ACHN (cell line): ENCODE measurements at places on chromosomes 1 and 21.
A peak's percentile ranks its signal among the peaks of the same experiment; 100 is the strongest.

DNA sequence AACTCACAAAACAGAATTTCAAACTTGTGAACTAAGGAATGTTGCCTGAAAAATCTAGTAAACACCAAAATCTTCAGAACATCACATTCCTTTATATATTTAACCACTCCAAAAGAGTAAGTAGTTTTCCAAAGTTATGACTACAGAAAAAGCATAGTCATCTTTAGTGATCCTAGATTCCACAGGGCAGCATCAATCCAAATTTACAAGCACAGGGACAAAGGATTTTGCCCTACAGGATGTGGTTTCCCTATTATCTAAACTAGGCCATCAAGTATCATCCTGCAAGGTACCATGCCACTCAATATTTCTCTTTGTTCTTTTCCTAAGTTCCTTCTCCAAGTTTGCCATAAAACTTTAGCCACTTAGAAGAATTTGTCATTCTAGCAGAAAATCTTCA, 33.0 kb downstream of the COP1 start:
- DNase-seq = no peak

GRCh38 chr1:169572187-169572586, 14.1 kb downstream of the F5 start:
- DNase-seq = no peak

DNA sequence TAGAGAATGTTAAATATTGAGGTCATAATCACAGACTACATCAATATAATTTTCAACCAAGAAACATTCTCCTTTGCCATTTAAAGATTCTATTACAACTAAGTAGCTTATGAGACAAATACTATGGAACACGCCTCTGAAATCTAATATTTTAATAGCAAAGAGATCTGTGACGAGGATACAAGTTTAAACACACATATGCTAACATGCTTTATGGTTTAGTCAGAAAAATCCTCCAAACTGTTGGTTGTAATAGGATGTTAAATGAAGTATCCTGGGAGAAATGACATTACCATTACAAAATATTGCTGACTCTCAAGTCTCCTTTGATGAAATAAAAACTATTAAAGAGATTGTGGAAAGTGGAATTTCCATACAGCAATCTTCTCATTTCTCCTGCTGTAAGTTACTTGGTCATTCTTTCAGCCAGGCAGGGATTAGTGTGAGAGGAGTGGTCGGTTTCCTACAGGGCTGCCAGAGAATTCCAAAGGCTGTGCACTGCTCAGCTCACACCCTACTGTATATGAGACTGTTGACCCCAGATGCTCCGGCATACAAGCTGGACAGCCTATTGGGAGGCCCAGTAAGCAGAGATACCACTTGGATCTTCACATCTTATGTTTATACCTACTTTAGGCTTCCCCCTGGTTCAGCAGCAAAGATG, 26.6 kb downstream of the SCYL3 start:
- DNase-seq = no peak

DNA sequence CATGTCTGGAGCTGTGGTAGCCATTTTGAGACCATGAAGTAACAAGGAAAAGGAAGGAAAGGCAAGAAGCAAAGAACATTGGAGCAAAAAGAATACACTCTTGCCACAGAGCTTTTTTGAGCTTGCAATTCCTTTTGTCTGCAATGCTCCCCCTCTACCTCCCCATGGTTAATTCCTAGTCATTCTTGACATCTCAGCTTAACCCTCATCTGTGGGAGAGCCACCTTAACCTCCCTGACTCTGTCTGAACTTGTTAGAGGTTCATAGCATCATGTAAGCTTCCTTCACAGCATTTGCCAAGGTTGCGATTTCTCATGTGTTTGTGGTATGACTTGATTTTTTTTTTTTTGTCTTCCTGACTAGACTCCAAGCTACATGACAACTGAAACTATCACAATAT, 564.1 kb upstream of the PLXNA2 start:
- DNase-seq = no peak

DNA sequence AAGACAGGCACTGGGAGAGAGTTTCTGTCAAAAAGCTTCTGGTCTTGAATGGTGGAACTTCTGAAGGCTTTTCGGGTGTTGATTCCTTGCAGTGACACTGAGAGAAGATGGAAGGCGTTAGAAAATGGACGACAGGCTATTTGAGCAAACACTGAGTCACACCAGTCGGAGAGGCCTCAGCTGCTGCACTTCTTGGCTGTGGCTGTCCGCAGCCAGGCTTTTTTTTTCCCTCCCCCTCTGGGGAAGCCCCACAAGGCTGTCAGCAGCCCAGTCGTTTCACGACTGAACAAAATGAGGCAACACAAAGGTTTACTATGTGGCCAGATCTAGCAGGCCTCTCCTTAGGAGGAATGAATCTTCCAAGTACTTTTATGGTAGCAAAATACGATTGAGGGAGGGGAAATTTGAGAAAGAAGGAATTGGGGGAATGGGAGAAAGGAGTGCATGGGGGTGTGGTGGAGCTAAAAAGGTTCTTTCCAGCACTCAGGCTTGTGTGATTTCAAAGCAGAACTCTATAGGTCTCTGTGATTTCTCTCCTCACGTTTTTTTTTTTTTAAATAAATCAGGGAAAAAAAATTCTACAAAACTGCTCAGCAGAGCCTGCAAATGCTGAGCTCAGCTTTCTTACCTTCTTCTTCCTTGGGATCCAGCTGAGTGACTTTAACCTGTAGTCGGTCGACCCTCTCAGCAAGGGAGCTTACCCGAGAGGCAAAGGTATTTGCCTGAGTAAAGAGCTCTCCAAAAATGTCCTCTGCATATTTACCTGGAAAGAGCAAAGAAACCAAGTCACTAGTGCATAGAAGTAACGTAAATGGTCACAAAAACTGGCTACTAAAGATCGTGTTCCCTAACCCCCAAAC, 26.1 kb downstream of the GPR3 start:
- peak; percentile 72 for DNase-seq

- DNase-seq = peak; percentile 53
Measured at GRCh38 chr21:35324372-35325220, 275.5 kb upstream of the RUNX1 start.

- no peak for DNase-seq
Measured at GRCh38 chr1:229940684-229941083, 126.4 kb upstream of the GALNT2 start.

DNA sequence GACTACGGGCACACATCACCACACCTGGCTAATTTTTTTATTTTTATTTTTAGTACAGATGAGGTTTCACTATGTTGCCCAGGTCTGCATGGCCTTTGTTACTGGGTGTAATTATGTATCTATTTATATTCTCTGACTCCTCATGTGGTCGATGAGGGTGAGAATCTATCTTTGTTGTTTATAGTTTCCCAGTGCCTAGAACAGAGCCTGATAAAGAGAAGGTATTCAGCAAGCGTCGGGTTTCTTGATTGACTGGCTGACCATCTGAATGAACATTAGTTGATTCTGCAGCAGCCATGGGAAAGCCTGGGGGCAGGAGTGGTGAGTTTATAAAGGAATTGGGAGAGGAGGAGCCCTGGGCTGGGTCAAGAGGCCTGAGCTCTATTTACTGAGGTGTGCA, 28.5 kb downstream of the SERINC2 start:
- DNase-seq = no peak

- DNase-seq = no peak
Measured at GRCh38 chr1:232430467-232430866, 199.5 kb downstream of the SIPA1L2 start.

DNA sequence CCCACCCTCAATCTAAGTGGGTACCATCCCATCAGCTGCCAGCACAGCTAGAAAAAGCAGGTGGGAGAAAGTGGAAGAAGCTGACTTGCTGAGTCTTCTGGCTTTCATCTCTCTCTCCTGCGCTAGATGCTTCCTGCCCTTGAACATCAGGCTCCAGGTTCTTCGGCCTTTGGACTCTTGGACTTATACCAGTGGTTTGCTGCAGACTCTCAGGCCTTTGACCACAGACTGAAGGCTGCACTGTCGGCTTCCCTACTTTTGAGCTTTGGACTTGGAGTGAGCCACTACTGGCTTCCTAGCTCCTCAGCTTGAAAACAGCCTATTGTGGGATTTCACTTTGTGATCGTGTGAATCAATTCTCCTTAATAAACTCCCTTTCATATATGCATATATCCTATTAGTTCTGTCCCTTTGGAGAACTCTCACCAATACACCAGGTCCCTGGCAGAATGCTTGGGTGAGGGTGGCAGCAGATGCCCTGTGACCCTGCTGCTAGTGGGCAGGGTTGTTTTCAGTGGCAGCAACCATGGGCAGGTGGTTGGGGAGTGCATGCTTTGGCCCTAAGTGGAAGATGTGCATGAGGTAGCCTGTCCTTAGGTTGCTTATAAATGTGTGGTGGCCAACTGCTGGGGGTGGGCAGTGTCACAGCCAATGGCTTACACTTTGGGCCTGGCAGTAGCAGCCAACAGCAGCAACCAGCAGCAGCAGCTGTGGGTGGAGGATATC, 10.8 kb upstream of the ADAM30 start:
- DNase-seq = no peak

DNA sequence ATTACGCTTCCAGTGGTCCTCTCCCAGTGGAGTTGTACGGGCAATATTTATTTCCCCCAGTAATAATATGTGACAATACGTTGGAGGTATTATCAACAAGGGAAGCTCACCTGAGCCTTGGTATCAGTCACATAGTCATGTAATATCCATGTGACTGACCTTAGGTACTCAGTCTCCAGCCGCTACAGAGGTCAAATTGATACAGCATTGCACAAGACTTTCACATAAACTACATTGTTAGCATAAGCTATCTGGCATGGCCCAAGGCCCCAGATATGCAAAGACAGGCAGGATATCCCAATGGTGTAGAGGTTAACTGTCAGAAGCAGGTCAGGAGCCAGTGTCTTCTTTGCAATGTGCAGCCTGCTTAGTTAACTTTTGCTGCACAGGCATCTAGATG, 15.3 kb upstream of the CHIT1 start:
- no peak for DNase-seq

DNA sequence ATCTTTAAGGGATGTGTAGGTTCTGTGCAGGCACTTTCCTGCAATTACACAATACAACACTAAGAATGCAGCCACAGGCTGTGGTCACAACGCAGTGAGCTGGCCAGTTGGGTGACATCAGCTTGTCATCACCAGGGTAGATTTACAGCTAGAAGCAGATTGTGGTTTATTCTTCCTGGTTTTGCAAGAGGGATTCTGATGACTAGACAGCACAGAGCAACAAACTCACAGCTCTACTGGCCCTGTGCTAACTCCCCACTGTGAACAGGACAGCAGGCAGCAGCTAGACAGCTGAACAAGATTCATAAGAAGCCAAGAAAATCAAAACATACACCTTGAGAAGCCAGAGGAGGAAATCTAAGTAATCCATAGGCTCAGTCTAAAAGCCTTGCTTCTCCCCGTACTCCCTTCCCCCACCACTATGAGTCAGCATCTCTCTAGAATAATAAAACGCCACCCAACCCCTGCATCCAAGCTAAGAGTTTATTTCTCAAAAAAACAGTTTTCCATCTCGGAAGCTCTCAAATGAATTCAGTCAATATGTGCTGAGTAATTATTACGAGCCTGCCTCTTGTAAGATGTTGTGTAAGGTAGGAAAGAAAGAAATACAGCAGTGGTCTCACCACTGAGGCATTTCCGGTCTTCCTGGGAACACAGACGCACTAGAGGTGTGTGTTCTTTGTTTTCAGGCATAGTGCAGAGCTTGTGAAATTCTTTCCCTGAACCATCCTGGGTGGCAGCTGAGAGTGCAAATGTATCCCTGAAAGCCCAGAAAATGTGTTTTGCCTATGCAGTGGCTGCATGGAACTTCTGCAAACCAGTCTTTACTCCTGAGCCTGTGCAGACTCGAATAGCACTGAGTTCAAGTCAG, 162.8 kb downstream of the NTPCR start:
- peak; percentile 99 for DNase-seq

DNA sequence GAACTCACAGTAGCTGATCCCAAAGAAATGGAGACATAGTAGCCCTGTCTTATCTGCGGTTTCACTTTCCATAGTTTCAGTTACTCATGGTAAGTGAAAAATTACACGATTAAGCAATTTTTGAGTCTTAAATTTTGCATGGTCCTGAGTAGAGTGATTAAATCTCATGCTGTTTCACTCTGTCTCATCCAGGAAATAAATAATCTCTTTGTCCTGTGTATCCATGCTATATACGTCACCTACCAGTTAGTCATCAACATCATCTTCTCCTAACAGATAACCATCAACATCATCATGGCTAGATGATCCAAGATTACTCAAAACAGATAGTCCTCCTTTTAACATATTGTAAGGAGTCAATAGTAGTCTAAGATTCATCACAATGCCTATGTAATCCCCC, 1589.3 kb downstream of the BRINP3 start:
- DNase-seq = no peak

- DNase-seq = no peak
Measured at GRCh38 chr1:200906491-200906890, 11.8 kb downstream of the INAVA start.

GRCh38 chr1:48693674-48694320, 82.9 kb downstream of the BEND5 start:
- no peak for DNase-seq

DNA sequence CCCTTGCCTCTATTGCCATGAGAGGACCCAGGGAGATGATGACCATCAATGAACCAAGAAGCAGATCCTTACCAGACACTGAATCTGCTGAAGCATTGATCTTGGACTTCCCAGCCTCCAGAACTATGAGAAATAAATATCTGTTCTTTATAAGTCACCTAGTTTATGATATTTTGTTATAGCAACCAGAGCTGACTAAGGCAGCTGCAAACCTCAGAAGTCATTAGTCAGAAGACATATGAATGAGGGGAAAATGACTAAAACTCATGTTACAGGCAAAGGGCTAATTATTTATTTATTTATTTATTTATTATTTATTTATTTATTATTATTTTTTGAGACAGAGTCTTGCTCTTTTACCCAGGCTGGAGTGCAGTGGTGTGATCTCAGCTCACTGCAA, 321.1 kb downstream of the TGFB2 start:
- no peak for DNase-seq

- no peak for DNase-seq
Measured at GRCh38 chr21:15159382-15160020, 94.7 kb upstream of the NRIP1 start.

DNA sequence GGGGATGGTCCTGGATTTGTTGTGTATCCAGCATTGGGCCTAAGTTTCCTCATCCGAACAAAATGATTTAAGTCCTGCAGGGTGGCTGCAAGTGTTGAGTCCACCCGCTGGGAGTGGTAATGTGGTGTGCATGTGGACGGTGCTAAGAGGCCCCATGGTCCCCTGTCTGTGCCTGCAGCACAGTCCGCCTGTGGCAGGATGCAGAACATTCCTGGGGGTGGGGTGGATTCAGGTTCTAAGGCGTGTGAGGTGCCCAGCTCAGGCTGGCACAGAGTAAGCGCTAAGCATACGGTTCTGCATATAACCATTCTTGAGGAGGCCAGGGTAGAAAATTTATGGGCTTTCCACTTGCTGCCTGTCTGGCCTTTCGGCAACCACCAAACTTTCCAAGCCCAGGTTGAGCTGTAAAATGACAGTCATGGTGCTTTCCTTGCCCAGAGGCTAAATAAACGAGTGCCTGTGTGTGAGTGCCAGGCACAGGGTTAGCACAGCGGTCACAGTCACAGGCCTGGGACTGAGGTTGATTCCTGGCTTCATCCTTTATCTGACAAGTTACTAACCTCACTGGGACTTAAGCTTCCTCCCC, 30.7 kb downstream of the SLC2A1 start:
- no peak for DNase-seq
